Glutamatergic neuron (in vitro differentiated cells): ENCODE measurements at places on chromosomes 2 and 18.
A peak's percentile ranks its signal among the peaks of the same experiment; 100 is the strongest.

GRCh38 chr2:138707392-138708074 is 72.7 kb downstream of the NXPH2 start:
- H3K27ac ChIP-seq, result peak overlapping the region; percentile 18
- H3K27me3 ChIP-seq, result peaks cover 2% of the 10 kb centered on the region
- DNase-seq, result no peak
- H3K4me3 ChIP-seq, result no peak overlapping the region

GRCh38 chr18:3041843-3042242 is 28.9 kb upstream of the LPIN2 start:
- no peaks in the 10 kb centered on the region for H3K36me3 ChIP-seq
- H3K4me3 ChIP-seq, result no peak overlapping the region
- H3K4me1 ChIP-seq, result peaks cover 4% of the 10 kb centered on the region
- peaks cover 3% of the 10 kb centered on the region for H3K27me3 ChIP-seq
- DNase-seq, result no peak
- H3K27ac ChIP-seq, result no peak overlapping the region

DNA sequence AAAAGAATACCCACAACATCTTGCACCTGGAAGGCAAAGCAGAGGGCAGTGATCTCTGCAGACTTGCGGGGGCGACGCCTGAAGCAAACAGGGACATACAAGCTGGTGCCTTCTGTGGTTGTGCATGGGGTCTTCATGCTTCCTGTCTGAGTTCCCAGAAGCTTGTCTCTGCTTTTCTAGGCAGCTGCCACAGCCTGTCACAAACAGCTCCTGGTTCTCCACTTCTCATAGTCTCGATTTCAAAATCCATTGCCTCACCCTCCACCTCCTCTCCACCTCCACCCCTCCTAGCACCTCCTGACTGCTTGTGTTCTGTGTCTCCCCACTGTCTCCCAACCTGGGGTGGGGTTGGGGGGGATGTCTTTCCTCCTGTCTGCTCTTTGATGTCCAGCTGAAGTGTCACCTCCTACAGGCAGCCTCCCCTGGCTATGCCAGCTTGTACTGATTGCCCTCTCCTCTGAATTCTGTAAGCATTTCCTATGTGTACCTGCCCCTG is 1.7 kb upstream of the PROC start:
- H3K36me3 ChIP-seq, result no peaks in the 10 kb centered on the region
- DNase-seq, result no peak
- H3K27ac ChIP-seq, result no peak overlapping the region
- peaks cover 15% of the 10 kb centered on the region for H3K27me3 ChIP-seq
- peaks cover 5% of the 10 kb centered on the region for H3K4me1 ChIP-seq
- peak overlapping the region; percentile 57 for H3K4me3 ChIP-seq

GRCh38 chr2:136532171-136532570 is 233.2 kb upstream of the THSD7B start:
- no peaks in the 10 kb centered on the region for H3K4me1 ChIP-seq
- H3K27ac ChIP-seq, result no peak overlapping the region
- H3K36me3 ChIP-seq, result peaks cover 3% of the 10 kb centered on the region
- no peak for DNase-seq

DNA sequence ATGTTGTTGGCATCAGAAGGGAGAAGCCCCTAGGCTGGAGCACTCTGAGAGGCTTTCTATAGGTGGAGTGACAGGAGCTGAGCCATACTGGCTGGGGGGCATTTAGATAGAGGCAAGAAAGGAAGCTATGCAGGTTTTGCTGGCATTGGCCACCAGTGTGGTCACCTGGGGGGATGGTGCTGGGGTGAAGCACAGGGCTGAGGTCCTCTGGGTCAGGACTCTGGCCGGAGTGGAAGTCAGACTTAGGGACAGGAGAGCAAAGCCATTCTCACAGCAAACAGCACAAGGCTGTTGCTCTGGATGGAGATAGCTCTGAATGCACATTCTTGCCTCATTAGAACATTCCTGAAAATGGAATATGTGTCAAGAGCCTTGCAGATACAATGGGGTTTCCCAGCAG is 47.4 kb downstream of the NTSR2 start:
- no peak overlapping the region for H3K27ac ChIP-seq
- no peaks in the 10 kb centered on the region for H3K27me3 ChIP-seq
- peaks cover 31% of the 10 kb centered on the region for H3K36me3 ChIP-seq
- H3K4me1 ChIP-seq, result no peaks in the 10 kb centered on the region
- DNase-seq, result no peak
